ENCODE measurements at places on chromosomes 16 and 17.

DNA sequence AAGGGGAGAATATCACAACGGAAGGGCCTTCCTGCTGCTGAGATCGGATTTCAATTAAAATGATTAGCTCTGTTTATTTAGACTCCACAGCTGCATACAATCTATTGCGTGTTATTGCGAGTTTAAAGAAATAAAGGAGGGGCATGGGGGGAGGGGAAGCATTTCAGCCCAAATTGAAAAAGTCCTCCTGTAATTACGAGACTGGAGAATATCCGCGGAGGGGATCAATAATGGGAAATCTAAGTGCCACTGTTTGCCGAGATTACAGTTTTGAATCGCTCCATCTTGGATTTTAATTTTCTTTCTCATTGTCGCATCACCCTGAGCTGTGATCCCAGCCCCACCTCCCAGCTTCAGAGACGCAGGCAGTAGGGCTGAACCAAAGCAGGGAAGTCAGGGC is 15.7 kb upstream of the RPL38 start:
- no peak for DNase-seq

GRCh38 chr17:81054881-81055370 is 20.0 kb downstream of the BAIAP2 start:
- no peak for DNase-seq

- DNase-seq, result no peak
These were observed 4.2 kb upstream of the AATF start for GRCh38 chr17:36944553-36944952.

DNA sequence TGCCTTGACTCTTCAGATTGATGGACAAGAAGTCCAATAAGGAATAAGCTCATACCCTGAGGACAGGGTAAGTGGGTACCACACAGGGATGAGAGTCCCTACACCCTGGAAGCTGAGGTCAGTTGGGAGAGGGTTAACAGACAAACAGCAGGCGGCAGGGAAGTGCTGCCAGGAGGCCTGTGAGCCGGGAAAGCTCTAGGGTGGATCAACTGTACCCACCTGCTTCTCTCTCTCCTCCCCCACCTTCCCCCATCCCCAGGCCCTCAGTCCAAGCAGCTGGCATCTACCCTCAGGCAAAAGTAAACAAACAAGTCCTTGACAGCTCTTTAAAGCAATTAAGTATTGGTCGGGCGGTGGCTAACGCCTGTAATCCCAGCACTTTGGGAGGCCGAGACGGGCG is 20.7 kb upstream of the MYLK3 start:
- DNase-seq, result no peak

GRCh38 chr17:40168262-40168832 is 8.9 kb upstream of the RAPGEFL1 start:
- DNase-seq, result peak; percentile 72

GRCh38 chr16:88905563-88905962 is 39.1 kb upstream of the PABPN1L start:
- no peak for DNase-seq

- no peak for DNase-seq
These were observed 1537.1 kb upstream of the GOT2 start for GRCh38 chr16:60271025-60271771.

DNA sequence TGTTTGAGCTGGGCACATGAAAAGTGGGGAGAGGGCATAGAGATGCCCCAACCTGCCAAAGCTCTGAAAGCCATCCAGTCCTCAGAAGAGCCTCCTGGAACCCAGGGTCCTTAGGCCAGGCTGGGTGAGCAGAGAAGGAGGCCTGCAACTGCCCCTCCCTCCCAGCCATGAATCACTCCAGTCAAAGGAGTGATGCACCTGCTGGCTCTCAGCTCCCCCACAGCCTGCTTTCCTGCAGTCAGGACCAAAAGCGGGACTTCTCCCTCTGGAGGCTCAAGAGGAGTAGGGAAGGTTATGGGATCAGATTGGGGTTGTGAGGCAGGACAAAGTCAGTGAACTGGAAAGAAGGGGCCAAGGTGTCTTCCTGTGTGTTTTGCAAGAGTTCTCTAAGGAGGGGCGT is 145.6 kb downstream of the TMEM132E start:
- no peak for DNase-seq

GRCh38 chr16:19165101-19165500 is 2.9 kb upstream of the SYT17 start:
- DNase-seq, result no peak

GRCh38 chr17:45270828-45271418 is 9.0 kb upstream of the SPATA32 start:
- DNase-seq, result peak; percentile 54

DNA sequence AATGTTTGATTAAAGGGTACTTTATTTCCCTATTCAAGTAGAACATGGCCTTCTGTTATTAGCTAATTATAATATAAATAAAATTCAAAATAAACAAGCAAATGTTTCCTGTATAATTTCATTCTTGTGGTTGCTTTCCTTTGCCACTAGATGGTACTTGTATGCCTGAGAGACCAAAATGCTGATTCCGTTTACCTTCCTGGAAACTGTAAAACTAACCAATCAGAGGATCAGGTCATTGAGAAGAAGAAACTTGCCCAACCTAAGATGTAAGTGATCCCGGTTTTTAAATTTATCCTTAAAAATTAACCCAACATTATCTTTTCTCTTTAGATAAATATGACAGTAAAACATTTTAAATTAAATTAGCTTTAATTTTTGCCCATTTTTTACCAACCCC is 8.1 kb upstream of the ABCA5 start:
- no peak for DNase-seq

DNA sequence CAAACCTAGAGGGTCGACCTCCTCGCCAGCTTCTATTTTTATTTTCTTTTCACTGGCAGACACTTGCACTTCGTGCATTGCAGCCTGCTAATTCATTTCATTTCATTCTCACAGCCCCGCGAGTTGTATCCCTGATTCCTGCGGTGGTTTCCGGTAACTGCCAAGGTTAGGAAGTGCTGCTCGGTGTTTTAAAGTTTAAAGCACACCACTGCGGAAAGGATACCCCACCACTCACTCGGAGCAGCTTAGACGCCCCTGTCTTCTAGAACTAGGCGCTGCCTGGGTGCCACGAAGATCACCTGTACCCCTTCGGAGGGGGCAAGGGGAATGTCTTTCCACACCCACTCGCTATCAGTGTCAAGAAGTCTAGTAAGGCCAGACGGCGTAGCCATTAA is 509 bp downstream of the CNEP1R1 start:
- peak; percentile 33 for DNase-seq

DNA sequence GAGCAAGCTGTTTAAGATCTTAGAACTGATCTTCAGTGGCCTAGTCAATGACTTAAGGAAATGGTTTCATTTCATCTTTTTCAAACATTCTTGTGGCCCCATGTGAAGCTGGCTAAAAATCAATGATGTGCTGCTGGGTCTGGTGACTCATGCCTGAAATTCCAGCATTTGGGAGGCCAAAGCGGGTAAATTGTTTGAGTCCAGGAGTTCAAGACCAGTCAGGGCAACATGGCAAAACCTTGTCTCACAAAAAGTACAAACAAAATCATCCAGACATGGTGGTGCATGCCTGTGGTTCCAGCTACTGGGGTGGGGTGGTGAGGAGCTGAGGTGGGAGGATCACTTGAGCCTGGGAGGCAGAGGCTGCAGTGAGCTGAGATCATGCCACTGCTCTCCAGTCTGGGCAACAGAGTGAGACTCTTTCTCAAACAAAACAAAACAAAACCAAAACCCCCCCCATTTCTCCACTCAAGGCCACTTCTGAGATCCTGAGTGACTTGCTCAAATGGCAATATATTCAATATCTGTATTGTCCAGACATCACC is 17.4 kb upstream of the COL1A1 start:
- DNase-seq, result no peak

DNA sequence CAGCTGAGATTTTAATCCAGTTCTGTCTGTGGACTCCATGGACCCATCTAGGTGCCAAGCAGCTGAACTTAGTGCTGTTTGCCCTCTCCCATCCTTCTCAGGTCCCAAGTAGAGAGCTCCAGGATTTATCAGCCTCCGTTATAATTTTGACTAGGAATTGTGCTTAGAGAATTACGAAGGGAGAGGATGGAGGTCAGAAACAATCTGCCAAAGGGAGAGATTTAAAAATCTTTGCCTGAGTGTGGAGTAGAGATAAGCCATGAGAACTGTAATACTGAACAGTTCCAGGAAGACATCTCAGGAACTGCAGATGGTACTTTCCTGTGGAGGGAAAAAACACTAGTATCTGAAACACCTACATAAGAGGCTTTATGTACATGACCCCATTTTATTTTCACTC is 27.0 kb downstream of the CEP95 start:
- no peak for DNase-seq

- no peak for DNase-seq
These were observed 16.5 kb downstream of the YPEL2 start for GRCh38 chr17:59347975-59348391.

- peak; percentile 88 for DNase-seq
These were observed 20.6 kb upstream of the SPNS3 start for GRCh38 chr17:4412933-4413831.

GRCh38 chr17:62625184-62625869 is 2.1 kb upstream of the MRC2 start:
- peak; percentile 6 for DNase-seq

- no peak for DNase-seq
These were observed 91.7 kb downstream of the PCTP start for GRCh38 chr17:55842405-55843158.

- no peak for DNase-seq
These were observed 400.9 kb upstream of the CDH5 start for GRCh38 chr16:65965628-65966027.

GRCh38 chr17:17028059-17028877 is 14.0 kb upstream of the MPRIP start:
- DNase-seq, result no peak

DNA sequence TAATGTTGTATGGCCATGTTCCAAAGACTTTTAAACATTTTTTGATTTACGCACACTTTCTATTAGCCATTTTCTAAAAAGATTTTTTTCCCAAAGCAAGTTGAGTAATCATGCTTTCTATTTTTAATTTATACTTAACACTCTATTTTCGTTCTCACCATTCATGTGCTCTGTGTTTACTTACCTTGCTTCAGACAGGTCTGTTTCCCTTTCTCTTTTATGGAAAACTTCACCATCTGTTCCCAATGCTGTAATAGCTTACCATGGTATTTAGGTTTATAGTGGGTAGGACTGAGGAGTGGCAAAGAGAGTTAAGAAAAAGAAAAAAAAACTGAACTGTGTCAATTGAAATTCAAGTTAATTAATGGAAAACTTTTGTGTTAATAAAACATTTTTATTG is 37.5 kb upstream of the KCNJ16 start:
- DNase-seq, result no peak

- no peak for DNase-seq
These were observed 27.8 kb upstream of the INTS2 start for GRCh38 chr17:61955619-61956018.

DNA sequence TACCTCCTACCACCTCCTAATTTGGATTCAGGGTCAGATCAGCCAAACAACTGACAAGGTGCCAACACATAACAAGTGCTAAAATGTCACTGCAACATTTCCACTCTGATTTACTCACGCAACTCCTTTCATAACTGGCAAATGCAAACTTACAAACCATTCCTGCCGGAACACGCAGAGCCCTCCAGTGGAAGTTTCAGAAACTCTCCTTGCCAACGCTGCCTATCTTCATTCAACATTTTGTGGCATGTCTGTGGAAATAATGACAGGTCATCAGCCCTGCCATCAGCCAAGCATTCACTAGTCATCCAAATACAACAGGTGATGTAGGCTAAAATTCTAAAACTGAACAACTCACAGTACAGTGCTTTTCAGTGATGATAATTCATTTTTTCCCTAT is 37.7 kb upstream of the OR3A1 start:
- no peak for DNase-seq

GRCh38 chr17:67452681-67453554 is 75.8 kb downstream of the PITPNC1 start:
- DNase-seq, result peak; percentile 70

- DNase-seq, result no peak
These were observed 3.2 kb upstream of the MRPL58 start for GRCh38 chr17:75009139-75009724.

DNA sequence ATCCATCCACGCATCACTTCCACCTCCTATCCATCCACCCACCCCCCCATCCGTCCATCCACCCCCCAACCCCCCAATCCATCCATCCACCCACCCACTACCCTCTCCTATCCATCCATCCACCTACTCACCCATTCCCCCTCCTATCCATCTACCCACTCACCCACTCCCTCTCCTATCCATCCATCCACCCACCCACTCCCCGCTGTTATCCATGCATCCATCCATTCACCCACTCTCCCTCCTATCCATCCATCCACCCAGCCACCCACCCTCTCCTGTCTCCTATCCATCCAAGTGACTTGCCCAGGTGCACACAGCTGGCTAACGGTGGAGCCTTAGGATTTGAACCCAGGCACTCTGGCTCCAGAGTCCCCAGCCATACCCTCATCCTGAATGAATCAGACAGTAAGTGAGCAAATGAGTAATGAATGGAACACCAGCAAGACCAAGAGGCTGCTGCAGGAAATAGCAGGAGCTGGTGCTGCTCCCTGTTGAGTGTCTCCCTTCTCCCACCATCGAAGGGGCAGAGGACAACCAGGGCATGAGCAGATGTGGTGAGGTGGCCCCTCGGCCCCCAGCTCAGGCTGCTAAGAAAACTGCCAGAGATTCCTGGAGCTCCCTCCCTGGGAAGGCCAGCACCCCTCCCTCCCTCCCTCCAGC is 62.5 kb downstream of the LITAF start:
- DNase-seq, result no peak

DNA sequence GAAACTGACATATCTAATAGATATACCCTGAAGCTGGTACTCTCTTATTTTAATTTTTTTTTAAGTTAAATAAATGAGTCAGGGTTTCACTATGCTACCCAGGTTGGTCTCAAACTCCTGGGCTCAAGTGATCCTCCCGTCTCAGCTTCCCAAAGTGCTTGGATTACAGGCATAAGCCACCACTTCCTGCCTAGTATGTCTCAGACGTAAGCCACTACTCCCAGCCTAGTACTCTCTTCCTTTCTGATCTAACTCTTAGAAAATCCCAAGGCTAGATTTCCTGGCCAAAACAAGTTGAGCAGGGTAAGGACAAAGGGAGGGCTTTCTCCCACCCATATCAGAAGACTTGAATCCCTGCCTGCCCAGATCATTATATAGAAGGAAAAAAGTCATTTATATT is 33.7 kb downstream of the HOXB1 start:
- no peak for DNase-seq

All from CD4-positive, alpha-beta T cell treated with Interleukin-1 beta for 1 hour (primary cell).